ENCODE measurements at places on chromosomes 13 and 19.

- peak; percentile 4 for DNase-seq
Measured at GRCh38 chr19:47813304-47813994, 8.3 kb upstream of the CRX start.

DNA sequence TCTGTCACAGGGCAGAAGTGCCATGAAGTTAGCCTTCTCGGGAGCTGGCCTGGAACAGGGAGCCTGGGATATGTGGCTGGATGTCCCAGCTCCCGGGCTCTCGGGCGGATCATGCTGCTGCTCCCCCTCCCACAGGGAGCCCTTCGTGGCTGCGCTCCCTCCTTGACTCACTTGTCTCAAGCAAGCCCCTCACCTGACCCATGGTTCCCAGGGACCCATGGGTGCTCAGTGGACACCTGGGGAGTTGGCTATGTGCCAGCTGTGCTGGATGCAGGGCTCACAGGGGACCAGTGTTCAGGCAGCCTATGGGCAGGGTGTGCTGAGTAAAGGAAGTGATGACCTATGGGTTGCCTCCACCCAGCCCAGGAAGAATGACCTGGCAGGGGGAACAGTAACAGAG lies 213.1 kb upstream of the SGCG start:
- no peak for DNase-seq

- no peak for DNase-seq
Measured at GRCh38 chr19:48424694-48425219, 21.0 kb upstream of the GRWD1 start.

GRCh38 chr13:106376401-106377112 lies 158.9 kb downstream of the EFNB2 start:
- DNase-seq = no peak

DNA sequence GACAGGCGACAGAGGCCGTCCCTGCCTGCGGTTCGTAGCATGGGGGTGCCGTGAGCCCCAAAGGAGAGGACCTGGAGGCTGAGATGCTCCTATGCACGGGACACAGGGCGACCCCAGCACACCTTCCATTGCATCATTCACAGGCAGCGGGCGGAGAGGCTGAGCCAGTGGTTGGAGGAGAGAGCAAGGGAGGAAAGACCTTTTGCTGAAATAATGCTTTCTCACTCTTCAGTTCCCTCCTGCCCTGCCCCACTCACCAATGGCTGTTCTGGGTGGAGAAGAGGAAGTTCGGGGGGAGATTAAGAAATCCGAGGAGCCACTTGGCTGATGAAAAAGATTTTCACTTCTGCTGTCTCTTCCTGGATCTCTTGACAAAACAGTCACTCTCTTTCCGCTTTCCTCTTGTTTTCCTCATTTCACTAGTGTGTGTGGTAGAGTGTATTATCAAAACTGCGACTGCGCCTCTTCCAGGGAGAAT lies at the start of gene NLRP12:
Gene NLRP12 (minus strand): TSS at position 181 of the 478 bp plus-strand sequence. CDS start 140 bp downstream, at position 41.
- no peak for DNase-seq

GRCh38 chr13:76884186-76884906 lies 1.9 kb downstream of the KCTD12 start:
- no peak for DNase-seq

- DNase-seq = no peak
Measured at GRCh38 chr13:19726611-19727010, 56.1 kb downstream of the PSPC1 start.

GRCh38 chr13:109182777-109183465 lies 553.5 kb downstream of the MYO16 start:
- DNase-seq = no peak

GRCh38 chr13:42394361-42394708 lies 122.4 kb downstream of the AKAP11 start:
- DNase-seq = no peak

DNA sequence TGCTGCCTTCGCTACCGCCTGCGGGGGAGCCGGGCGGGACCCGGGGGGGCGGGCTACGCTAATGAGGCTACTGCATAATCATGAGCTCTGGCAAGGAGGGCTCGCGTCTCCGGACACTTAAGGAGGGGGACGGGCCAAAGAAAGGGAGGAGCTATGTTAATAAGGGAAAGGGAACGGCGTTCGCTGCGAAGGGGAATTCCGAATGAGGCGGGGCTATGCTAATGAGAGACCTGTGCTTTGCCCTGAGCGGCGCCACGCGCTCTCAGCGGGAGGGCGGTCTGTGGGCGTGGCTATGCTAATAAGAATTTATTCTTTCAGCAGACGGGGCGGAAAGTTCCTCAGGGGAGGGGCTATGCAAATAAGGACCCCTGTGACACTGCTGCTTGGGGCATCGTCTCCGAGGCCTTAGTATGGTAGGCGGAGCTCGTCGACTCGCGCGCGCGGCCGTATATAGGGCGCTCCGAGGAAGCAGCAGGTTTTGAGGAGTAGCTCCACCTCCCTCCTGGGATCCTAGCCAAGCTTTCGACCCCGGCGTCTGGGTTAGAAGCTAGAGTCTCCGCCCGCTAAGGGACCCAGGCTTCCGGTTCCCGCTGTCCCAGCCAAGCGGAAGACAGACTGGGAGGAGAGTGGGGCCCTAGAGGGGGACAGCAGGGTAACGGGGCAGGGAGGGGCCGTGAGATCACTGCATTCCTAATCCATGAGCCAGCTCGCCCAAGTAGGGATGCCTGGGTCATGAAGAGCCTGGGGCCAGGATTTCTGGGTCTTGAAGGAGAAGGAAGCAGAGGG lies at the start of gene RRAS:
Gene RRAS (minus strand): TSS at position 31 of the 786 bp plus-strand sequence. CDS start 45 bp downstream, outside the sequence.
- peak; percentile 100 for DNase-seq

- no peak for DNase-seq
Measured at GRCh38 chr13:97953376-97953970, at the start of gene IPO5. IPO5 (plus strand) TSS chr13:97953675; CDS start chr13:97976697, 23,022 bp downstream.

DNA sequence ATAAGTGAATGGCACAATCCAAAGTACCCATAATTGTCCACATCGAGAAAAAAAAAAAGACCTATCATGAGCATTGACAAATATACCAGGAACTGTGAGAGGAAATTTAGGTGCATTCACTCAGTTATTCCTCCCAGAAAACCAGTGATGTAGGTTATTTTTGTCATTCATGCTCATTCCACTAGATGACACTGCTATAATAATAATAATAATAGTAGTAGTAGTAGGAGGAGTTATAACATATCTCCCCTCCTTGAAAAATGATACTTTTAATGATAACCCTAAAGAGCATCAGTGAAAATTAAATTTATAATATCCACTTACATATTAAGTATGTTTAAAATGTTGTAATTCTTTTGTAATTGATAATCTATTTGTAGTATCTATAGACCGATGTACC lies 463.9 kb upstream of the MIR17HG start:
- DNase-seq = no peak

DNA sequence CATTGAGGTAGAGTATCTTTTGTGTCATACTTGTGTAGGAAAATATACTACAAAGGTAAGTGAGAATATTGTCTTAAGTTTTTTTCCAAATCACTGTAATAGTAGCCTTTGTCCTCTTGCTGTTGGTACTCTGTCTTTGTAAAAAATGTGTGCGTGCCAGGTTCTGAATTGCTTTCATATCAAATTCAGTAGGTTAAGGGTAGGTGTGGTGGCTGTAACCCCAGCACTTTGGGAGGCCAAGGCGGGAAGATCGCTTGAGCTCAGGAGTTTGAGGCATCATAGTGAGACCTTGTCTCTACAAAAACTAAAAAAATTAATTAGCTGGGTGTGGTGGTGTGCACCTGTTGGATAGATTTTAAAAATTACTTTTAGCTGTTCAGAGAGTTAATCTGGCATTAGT lies 46.6 kb downstream of the GARRE1 start:
- DNase-seq = no peak

Measured in AG09319 (cell line).